ENCODE measurements at places on chromosomes 2 and 18.

DNA sequence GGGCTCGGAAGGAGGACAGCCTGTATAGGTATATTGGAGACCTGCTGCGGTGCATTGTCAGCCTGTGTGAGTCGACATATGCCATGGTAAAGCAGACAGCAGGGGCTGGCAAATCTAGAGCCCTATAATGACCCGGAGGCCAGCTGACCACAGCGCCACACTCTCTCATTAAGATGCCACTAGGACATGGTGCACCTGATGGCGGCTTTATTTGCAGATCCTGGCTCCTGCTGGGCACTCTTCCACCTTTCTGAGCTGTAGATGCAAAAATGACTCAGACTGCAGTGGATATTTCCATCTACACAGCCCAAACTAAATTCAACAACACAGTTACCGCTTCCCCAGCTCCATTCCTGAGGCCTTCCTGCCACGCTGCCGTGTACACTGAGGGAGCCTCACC lies 389.9 kb downstream of the TNS1 start:
- no peak for DNase-seq

DNA sequence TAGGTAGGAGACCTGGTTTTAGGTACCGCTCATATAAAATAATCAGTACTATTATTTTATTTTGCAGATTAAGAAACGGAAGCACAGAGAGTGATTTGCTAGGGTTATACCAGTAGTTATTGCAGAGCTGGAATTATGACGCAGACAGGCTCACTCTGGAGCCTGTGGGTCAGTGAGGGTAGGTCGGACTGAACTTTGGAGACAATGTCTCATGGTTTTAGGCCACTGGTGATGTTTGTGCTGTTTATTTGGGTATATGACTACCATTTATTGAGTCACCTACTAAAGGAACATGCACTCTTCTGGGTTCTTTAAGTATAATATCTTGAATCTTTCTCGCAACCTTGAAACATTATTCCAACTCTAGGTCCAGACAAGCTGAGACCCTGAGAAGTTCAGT lies 33.5 kb upstream of the IL1R1 start:
- no peak for DNase-seq

DNA sequence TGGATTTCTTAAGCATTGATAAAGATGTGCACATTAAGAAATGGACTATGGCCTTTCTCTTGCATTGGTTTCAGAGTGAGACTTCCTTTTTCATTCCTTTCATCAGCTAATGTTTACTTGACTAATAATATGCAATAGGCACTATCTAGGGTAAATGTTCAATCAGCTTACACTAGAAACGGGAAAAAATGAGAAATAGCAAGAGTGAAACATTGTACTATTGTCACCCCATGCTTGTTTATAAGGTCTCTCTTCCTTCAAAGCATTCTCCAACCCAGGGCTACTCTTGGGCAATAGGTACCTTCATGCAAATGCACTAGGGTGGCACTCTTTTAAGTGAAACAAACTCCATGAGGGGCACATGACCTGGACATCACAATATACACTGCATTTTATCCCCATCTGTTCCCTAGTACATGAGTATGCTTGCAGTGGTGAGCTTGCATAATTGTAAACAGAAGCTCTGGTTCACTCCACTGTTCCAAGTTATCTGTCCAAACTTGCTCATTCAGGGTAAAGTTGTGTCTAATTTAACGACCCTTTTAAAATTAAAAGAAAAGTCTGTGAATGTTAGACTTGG lies 402.3 kb downstream of the ERBB4 start:
- no peak for DNase-seq

GRCh38 chr2:2941205-2941604 lies 436.4 kb downstream of the EIPR1 start:
- DNase-seq = no peak

- DNase-seq = no peak
Measured at GRCh38 chr18:12944709-12945108, 3.1 kb upstream of the SEH1L start.

DNA sequence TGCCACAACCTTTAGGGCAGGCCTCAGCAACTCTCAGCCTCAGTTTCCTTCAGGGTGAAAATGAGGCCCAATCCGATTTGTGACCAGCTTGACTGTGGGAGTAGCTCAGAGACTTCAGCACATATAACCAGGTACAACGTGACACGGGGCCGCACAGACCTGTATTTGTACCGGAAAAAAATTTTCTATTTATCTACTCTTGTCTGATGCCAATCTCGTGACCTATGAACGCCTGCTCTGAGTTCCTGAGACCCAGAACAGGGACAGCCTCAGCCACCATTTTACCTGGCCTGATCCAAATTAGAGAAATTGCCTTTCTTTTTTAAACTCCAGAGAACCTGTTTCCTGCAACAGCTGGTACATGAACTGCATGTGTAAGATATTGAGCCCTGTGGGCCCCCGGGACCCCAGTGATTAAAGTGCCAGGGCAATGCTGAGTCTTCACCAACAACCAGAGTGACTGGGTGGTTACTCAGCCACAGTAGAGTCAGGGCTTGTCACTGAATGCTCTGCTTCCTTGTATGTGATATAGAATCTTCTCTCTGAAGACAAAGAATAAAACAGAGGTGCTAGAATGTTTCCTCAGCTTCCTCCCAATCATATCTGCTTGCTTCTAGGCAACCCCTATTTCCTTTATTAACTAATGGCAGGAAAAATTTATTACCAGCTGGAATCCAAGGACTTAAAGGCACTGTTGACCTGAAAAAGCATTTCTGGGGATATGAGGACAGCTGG lies 47.8 kb upstream of the FZD7 start:
- no peak for DNase-seq

DNA sequence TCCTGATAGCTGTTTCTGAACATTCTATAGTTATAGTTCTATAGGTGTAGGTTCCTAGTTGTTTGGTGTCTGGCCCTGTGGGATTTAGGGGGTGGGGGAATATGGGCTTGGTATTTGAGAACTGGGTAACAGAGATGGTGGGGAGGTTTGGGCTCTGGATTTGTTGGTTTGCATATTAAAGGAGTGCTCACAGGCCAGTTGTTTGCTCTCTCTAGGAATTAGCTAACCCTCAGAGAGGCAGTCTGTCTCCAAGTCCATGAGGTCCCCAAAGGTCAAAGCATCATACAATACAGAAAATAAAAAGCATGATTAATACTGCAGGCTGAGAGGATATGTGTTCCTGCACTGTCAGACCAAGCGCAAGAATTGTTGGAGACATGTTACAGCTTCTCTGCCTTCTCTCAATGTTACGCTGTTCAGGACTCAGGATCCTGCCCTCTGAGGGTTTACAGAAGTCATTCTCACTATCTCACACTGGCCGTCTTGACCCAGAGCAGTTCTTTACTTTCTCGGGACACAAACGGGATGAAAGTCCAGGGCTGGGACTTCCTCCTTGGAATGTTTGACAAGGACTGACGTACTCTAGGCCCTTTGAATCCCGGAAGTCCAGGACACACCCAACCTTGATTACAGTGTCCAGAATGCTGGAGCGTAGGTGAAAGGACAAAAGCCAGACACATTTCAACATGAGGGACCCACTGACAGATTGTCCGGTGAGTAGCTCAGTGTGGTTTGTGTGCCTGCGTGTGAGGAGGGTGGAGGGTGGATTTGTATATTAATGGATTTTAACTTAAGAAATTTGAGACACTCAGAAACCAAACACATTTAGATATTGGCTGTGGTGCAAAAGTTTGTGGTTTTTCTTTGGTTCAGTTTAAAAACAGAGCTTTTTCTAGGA lies at the start of gene NOSTRIN:
TSS of gene NOSTRIN (plus strand) at position 677 of the 898 bp plus-strand sequence. CDS start at position 687, 10 bp downstream.
- DNase-seq = no peak

DNA sequence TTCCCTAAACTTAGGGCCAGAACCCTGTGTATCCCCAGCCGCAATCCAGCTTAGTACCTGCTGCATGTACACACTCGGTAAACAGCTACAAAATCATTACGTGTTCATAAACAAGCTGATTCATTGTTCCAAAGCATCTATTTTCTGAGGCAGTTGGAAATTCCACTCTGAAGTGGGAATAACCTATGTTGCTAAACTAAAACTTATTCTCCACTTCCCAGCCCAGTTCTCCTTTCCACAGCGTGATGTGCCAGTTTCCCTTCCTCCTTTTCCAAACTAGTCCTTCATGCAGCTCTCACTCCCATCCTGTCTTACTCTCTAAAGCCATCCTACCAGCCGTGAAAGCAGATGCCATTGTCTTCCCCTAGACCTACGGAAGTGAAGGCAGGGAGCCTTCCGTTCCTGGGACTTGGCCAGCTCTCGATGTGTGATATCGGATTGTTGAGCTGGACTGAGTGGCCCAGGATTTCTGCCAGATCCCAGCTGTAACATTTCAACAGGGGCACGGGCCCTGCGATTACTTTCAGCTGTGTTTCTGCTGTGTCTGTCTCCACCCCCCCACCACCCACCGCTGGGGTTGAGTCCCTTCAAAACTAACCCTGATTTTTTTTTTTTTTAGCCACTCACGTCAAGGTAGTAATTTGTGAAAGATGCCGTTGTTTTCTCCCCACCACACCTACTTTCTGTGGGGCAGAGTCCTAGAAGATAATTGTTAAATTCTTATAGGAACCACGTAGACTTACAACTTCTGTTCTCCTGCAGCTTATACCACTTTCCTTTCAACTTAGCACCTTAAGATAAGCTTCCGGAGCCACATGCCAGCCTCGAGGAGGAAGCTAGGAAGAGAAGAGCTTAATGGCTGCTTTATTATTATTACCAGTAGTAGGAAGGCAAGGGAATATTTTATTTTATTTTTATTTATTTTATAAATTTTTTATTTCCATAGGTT lies 100.9 kb downstream of the CRIM1 start:
- DNase-seq = peak; percentile 91

DNA sequence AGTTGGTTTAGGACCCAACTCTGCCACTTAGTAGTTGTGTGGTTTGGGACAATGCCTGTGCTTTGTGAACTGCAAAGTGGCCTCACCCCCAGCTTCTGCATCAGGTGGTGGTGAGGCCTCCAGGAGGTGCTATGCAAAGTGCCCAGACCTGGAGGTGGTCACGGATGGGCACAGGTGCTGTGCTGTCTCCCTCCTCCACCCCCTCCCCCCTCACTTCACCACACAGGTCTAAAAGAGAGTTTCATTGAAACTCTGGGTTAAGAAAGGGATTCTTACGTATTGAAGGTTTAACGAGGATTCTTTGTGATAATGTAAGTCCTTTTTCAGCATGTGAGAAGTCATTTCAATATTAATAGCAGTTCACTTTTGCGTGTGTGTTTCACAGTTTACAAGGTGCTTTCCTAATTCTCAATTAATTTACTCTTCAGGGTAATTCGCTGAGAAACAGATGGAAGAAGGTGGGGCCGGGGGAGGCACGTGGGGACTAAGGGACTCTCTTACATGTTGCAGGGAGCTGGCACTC lies 369.9 kb downstream of the LPIN1 start:
- DNase-seq = no peak

GRCh38 chr2:14634489-14635390 lies 2.2 kb downstream of the LRATD1 start:
- DNase-seq = no peak

- peak; percentile 85 for DNase-seq
Measured at GRCh38 chr18:9849407-9850283, 36.1 kb upstream of the TXNDC2 start.
